Activated CD8-positive, alpha-beta memory T cell treated with anti-CD3 and anti-CD28 coated beads for 4 hours (primary cell): ENCODE measurements at places on chromosomes 3 and 15.

DNA sequence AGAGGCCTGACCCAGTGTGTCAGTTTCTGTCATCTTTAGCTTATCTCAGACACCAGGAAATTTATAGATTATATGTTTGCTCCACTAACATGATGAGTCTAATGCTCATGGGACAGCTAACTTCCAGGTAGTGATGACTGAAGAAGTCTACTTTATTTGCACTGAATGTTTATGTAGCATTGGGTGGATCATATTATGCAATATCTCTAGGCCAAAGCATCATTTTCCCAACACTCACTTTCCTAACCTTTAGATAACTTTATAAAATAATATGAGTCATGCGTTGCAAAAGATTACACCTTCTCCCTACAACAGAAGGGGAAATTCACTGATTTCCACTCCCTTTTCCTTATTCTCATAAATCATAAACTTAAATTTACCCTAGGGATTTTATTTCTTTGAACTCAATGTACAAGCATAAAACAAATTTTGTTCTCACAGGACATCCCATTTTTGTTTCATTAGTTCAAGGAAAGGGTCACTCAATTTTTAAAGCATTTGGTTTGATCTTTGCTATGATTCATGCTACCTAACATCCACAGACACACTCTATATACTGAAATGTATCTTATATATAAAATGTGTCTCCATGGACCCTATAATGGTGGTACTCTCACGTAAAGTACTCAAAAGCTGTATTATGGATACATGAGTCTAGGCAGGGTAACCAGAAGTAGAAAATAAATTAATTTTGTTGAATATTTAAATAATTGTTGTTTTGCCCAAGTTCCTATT, 225.2 kb downstream of the WDR72 start:
- DNase-seq, result no peak

GRCh38 chr15:58318517-58318916, 113.3 kb upstream of the LIPC start:
- DNase-seq, result no peak

DNA sequence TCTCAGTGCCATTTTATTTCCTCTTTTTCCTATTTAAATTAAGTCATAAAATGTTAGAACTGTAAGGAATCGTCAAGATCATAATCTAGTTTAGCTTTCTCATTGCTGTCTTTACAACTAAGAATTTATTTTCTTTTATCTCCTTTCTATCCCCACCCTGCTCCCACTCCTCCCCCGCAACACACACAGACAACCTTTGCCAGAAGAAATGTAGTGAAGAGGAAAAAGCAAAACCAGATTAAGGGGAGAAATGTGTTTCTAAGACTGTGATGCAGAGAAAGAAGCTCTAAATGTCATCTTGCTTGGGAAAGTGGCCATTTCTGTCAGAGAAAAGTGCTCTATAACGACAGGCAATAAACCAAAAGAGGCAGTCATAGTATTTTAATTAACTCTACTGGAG, 78.3 kb upstream of the MLF1 start:
- DNase-seq, result no peak

DNA sequence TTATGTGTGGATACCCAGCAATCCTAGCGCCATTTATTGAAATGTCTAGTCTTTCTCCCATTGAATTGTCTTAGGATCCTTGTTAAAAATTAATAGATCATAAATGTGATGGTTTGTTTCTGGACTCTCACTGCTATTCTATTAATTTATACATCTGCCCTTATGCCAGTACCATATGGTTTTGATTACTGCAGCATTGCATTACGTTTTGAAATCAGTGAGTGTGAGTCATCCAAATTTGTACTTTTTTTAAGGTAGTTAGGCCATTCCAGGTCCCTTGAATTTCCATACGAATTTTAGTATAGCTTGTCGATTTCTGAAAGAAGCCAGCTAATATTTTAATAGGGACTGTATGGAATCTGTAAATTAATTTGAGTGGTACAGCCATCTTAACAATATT, 648.6 kb upstream of the ZNF385D start:
- DNase-seq, result no peak

DNA sequence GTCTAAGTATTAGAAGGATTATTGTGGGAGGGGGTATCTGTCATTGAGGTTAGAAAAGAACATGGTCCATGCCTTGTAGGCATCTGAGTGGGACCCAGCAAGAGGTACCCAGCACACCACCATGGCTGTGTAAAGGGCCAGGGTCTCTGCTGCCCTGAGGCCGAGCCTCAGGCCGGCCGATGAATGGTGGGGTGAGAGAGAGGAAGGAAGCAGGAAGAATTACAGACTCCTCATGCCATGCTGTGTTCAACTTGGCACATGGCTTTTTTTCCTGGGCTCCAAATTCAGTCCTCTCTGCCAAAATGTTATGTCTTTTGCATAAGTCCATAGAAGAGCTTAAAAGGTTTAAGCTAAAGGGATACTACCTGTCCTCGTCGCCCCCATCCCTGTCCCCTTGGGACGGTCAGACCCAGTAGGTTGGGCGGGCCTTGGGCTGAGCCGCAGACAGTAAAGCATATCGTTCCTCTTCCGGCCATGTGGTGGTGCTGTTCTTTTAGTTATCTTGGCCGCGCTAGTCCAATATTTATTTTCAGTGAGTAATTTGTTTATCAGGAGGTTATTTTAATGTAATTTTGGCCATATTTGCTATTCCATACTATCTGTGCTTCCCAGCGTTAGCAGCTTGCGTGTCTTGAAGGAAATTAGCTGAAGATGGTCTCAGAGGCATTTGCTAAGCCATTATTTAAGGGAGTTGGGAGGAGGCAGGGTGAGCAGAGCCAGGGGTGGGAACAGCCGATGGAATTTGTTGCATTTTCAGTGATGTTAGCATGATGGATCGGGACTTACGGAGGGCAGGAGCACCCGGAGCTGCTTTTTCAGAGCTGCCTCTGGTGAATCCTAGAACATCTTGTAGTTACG, 152.4 kb downstream of the AGBL1 start:
- DNase-seq, result no peak

DNA sequence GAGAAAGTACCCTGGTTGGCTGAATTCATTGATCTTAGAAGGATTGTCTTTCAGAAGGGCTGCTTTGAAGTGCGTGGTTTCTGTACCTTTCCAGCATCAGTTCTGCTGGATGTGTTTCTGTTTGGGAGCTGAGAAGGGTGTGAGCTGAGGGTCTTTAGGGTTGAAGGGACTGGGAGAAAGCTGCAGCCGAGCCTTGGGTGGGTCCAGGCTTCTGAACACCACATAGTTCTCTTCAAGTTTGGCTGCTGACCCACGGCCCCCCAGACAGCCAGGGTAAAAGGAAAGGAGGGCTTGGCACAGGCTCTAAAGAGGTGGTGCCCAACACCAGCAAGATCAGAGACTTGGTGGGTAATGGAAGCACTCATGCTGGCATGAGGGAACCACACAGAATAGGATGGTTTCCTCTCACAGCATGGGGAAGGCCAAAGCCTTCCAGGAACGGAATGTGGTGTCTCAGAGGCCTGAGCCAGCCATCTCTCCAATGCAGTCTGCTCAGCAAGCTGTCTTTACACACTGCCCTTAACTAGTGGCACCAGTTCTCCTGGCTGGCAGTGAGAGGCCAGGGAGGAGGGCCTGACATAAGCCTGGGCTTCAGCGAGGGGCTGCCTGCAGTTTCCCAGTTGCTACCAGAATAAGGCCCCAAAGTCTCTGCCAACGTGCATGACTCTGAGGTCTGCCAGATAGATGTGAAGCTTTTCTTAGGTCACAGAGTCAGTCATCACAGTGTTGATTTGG, 239.0 kb upstream of the TRIM42 start:
- DNase-seq, result no peak

DNA sequence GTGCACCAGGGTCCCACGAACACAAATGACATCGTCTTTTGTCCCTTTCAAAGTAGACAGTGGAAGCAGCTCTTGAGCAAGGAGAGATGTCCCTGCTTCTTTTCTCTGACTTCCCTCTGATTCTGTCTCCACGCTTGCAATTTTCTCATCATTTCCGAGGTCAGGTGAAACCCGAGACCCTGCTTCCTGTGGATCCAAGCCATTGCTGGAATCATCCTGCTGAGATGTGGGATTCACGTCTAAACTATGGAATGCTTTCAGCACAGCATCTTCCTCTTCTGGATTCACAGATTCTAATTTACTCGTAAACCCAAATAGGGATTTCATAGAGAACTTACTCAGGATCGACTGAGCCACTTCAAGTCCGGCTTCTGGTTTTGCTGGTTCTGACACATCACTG, 127.1 kb downstream of the FMN1 start:
- DNase-seq, result no peak

DNA sequence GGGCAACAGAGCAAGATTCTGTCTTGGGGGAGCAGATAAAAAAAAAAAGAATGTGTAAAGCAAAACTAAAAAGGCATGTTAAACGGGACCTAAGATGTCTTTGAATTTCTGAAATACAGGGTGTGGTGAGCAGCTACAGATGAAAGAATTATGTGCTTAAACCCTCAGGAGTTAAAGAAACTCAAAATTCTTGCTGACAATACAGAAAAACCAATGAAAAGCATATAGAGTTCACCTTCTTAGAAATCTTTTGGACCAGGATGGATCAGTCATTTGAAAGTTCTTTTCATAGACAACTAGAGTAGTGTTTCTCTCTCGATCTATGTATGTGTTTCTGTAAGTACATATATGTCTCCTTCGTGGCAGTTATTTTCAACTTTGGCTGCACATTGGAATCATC, 31.4 kb downstream of the TUBGCP4 start:
- no peak for DNase-seq

DNA sequence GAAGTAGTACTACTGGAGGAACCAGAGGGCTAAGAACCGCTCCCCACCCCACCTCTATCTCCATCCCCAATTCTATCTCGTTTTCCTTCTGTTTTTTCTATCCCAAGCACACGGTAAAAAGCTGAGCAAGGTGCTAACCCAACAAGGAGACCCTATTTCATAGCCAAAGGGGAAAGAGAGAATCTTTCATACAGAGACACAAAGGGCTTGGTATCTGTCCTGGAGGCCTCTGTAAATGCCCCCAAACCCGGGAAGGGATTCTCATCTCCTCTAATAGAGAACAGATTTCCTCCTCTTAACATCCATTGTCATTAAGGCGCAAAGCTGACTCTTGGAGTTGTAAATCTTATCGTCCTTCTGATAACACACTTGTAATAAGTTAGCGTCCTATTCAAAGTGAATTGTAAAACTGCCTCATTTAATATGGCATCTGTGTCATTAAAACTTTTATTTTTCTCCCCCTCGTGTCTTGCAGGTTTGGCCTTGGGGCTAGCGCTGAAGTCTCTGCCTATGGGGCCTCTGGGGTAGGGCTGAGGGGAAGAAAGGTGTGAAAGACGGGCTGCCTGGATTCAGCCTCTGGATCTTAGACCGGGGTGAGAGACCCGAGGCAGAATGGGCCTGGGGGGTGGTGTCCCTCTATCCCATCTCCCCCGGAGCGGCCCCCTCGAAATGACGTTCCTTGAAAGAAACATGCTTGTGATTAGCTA, 12.1 kb downstream of the NR2F2 start:
- no peak for DNase-seq

DNA sequence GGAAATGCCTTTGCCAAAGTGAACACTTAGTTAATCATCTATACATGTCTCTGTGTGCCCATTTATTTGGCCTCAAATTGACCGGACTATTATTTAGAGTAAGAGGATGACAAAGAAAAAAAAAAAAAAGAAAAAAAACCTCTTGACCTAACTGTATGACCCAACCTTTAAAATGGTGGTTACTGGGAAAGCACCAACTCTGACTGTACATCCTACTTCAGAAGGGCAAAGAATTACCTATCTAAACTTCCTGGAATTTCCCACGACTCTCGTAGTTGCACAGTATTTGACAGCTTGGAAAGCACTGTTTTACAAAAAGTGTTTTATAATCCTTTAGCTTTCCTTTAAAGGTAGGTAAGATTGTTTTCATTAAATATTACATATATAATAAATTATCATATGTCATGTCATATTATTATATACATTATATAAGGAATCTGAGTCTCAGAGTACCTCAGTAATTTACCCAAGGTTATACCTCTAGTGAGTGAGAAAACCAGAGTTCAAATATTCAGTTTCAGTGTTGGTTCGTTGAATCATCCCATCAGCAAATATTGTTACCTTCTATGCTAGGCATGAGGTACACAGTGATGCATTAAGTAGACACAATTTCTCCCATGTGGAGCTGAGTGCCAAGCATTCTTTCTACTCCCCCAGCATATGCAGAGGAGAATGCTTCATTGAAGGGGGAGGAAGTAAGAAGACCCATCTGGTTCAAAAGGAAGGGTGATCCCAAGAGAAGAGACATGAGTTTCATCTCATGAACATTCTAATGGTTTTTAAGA, 5.0 kb downstream of the BCL2A1 start:
- no peak for DNase-seq

DNA sequence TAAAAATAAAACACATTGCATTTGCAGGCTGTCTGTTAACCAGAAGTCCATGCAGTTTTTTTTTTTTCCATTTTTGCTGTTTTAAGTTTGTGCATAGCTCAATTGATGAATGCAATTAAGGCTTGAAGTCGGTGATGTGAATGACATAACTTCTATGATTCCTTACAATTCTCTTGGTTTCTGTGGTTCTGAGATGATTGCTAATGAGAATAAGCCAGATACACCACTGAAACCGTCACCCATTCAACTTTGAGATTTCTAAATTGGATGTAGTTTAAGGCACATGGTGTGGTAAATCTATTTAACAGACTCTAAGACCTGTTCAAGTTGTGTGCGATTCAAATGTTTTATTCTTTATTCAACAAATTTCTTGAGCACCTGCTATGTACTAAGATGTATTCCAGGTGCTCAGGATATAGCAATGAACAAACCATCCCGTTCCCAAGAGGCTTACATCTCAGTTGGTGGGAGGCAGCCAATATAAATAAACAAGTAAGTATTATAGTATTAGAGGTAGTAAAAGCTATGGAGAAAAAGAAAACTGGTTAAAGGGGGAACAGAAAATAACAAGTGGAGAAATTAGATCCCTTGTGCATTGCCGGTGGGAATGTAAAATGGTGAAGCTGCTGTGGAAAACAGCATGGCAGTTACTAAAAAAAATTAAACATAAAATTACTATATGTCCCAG, 4.0 kb downstream of the ITPR1 start:
- DNase-seq, result no peak

DNA sequence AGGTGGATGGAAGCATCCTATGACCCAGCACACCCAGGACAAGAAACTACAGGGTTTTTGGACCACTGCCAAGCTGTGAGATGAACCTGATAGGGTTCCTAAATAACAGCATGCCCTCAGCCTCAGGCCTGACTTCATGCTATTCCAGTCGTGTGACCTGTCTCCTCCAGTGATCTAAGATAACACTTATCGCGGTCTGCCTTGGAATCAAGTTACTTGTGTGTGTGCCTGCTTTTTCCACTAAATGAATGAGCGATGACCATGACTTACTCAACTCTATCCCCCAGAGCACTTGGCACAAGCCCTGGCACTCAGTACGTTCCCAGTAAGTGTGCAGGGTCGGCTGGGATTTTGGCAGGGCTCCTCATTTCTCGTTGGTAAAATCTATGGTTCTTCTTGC, 172.7 kb upstream of the TP63 start:
- no peak for DNase-seq

GRCh38 chr3:190209533-190209932, 88.8 kb upstream of the P3H2 start:
- no peak for DNase-seq

DNA sequence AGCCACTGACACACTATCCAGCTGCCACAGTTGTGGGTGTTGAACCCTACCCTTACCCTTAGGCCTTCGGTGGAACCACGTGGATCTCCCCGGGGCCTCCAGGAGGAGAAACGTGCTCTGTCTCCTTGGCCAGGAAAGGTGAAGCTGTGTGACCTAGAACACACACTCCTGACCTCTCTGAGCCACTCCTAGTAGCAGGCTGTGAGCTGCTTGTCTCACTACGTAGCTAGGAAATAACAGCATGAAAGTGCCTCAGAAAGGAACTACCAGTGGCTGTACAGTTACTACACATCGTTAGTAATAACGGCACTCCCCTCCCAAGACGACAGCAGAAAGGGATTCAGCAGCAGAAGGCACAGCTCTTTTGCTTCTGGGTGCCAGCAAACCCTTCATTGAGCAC, 36.2 kb upstream of the SLC6A6 start:
- no peak for DNase-seq
